ENCODE measurements at places on chromosomes 3 and 15.

DNA sequence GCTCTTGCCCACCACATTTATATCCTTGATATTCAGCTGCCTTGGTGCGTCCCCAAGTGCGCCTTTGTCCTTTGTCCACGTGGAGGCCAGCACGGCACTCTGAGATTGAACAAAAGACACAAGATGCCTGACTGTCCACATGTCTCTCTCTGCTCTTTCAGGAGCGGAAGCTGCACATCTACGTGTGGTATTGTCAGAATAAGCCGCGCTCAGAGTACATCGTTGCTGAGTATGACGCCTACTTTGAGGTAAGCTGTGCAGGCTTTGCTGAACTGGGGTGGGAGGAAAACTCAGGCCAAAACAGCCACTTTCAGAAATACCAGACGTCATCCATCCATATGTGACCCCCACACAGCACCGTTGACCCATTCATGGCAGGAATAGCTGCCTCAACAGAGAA, 72.0 kb upstream of the UMPS start:
- no peak for DNase-seq

- no peak for DNase-seq
Measured at GRCh38 chr3:176992978-176993377, 204.3 kb downstream of the TBL1XR1 start.

DNA sequence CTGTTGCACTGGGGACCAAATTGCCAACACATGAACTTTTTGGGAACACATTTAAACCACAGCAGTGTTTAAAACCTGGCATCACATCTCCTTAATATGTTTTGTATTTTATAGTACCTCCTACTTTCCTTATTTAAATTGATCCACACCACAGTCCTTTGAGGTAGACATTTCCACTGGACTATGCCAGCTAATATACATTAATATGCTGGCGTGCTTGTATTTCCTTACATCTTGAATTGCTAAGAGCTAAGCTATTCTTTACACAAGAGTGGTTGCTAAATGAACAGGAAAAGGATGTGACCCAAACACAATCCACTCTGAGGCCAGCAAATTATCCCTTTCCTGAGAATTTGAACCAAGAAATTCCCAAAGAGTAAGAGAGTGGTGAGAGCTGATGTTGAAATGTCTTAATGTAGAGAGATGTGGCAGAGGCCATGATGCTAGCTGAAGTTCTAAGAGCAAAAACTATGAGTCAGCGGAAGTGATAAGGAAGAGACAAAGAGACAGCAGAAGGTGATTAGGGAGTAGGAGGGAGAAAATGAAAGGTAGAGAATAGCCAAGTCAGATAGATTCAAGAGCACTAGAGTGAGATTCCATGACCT, 131.2 kb downstream of the CD47 start:
- no peak for DNase-seq

DNA sequence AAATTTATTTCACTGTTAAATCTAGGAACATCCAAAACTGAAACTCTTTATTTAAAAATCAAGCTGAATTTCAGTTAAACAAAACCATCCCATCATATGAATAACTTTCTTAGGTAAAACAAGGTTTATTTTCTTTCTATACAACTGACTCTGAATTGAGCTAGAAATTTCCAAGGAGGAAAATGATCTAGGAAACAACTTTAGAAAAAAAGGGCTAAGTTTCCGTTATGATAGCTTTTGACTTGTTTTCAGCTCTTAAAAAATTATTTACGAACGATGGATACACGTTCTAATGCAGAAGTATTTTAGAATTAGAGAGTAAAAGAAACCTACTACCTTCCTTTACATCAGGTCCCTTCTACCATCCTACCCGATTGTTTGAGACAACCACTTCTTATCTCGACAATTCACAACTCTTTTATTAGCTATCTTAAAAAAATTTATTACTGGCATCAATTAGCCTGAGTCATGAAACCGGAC, 1.8 kb upstream of the IGF1R start:
- DNase-seq, result no peak

GRCh38 chr3:118607915-118608820, 426.5 kb downstream of the IGSF11 start:
- no peak for DNase-seq

GRCh38 chr3:48215466-48215865, 7.8 kb upstream of the CAMP start:
- no peak for DNase-seq

GRCh38 chr3:71121429-71122167, 461.9 kb downstream of the FOXP1 start:
- no peak for DNase-seq

DNA sequence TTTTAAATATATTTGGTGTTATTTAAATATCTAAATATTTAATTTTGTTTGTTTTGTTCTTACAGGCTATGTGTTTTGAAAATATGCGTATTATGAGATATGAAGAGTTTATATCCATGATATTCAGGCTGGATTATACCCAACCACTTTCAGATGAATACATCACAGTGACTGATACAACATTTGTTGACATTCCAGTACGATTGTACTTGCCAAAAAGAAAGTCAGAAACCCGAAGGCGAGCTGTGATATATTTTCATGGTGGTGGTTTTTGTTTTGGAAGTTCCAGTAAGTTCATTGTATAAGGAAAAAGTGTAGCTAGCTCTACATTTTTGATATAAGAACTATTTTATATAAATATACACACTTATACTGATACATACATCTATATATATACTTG, 6.9 kb downstream of the AADACL2 start:
- no peak for DNase-seq

All from activated CD4-positive, alpha-beta T cell treated with anti-CD3 and anti-CD28 coated beads for 24 hours (primary cell).